ENCODE measurements at places on chromosomes 7 and 10.
A peak's percentile ranks its signal among the peaks of the same experiment; 100 is the strongest.

DNA sequence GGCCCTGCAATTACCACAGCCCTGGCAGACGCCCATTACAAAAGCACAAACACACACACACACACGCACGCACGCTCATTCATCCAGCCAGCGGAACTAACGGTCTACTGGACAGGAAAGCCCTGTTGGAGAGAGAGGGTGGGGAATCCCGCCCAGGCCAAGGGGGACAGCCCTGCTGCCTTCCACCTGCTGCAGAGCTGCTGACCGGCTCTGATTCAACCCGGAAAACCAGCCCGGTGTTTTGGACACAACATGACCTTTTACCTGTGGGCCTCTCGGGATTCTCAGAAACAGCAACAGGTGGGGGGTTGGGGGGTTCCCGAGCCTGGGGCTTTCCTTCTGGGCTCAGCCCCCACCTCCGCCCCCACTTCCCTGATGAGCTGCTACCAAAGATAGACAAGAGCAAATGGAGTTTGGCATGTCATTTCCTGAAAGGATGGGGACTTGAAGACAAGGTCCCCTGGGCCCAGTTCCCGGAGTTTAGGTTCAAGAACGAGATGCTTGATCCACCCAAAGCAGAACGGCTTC, 18.5 kb upstream of the SERPINE1 start:
- DNase-seq: no peak

- DNase-seq: no peak
These were observed 636.2 kb upstream of the LRRN3 start for GRCh38 chr7:110454713-110455112.

GRCh38 chr10:24790599-24790998, 66.9 kb upstream of the ARHGAP21 start:
- DNase-seq: no peak

- DNase-seq: no peak
These were observed 31.5 kb downstream of the ACTA2 start for GRCh38 chr10:88920986-88921593.

DNA sequence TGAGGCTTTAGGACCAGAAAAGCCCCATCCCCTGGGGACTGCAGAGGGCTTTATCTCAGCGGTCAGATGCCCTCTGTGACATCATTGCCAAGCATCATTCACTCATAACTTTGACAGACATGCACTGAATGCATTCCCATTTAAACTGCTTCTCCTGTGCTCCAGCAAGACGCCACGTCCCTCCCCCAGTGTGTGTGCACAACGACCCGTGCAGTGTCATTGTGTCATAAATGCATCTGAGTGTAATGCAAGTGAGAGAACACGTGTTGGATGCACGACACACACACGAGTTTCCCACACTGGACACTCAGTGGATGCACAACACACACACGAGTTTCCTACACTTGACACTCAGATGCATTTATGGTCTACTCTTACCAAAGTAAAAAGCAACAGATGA, 337.9 kb downstream of the PTPRN2 start:
- no peak for DNase-seq

DNA sequence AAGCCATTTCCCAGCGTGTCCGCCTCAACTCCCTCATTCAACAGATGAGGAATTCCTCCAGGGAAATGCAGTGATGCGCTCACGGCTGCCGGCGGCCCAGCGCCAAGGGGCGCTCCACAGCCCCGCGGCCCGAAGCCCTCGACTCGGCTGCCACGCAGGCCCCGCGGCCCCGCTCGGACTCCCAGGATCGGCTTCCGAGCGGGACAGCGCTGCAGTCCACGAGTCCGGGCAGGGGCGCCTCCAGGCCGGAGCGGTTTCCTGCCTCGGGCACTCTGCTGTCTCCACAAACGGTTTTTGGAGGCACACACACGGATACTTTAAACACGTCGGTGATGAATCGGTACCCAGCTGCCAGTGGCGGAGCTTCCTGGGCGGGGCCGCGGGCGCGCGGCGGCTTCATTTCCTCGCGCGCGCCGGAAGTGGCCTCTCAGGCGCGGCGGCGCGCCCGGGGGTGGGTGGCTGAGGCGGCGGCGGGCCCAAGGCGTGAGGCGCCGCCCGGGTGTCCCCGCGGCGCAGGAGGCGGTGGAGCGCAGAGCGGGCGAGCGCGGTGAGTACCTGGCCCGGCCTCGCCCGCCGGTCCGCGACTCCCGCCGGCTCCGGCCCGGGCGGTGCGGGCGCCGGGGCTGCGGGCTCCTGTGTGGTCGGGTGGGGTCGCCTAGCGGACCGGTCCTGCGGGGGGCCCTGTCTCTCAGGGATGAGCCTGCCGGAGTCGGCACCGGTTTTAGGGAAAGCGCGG, at the start of gene CSGALNACT2:
Gene CSGALNACT2 (plus strand): TSS at position 425 of the 736 bp plus-strand sequence. CDS start 16,705 bp downstream, outside the sequence.
- DNase-seq: peak; percentile 74

DNA sequence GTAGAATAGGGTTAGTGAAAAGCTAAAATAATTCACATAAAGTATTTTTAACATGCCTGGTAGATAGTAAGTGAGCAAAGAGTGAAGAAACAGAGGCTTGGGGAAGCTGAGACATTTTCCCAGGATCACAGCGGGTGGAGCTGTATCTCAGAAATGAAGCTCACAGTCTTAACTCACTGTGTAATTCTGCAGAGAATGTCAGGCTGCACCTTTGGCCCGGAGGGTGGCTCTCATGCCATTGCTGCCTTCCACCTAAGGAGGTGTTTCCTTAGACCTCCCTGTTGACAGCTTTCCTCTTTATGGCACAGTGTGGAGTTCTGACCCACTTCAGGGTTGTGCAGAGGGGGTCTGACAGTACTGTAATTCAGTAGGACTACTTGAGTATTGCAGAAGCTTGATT, 2.9 kb upstream of the GTPBP4 start:
- no peak for DNase-seq

GRCh38 chr10:62993121-62993520, 140.0 kb upstream of the NRBF2 start:
- no peak for DNase-seq

GRCh38 chr10:84613336-84614021, 285.1 kb downstream of the CCSER2 start:
- no peak for DNase-seq

GRCh38 chr10:35641676-35642034, 441 bp downstream of the FZD8 start:
- no peak for DNase-seq

DNA sequence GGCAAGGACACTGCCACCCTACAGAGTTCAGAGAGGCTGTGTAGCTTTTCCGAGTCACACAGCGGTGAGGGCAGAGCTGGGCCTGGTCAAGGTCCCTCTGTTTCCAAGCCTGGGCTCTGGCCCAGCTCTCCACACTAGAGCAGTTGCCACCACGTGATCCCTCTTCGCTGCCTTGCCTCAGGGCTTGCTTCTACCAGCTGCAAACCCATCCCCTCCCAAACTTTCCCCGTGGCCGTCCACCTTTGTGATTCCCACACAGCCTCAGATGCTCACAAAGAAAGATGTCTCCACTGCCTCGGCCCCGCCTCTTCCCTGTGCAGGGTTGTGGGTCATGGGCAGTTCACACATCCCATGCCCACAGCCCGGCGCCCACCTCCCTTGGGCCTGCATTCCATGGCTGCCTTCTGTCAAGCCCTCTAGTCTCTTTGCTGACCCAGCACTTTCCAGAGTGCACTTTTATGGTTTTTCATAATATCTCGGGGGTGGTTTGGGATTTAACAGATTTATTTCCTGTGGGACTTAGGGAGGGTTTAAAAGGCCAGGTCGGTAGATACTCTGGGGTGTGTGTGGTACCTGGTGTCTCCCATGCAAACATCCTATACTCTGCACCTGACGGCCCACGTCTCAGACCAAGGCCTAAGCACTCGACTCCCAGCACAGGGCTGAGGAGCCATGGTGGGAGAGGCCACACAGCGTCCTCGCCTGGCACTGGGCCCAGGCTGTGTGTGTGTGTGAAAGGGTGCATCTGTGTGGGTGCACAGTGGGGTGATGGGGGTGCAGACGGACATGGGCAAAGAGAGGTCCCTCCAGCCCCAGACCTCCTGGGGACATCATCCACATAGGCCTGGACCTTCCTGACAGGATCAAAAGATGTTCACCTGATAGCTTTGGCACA, 59.6 kb downstream of the PKD1L1 start:
- no peak for DNase-seq

DNA sequence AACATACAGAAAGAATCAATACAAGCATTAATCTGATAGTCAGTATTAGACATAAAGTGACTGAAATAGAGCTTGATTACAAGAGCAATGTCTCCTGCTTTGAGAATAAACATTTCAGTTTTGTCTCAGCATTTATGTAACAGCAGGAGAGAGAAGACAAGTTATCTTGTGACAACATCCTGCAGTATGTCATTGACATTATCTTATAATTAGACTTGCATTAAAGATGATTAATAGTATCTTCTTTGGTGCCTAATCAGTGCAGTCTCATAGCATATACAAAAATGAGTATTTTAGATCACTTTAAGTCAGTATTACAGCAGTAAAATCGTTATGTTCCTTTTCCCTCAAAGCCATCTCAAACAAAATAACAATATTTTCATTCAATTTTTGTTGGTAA, 436.1 kb upstream of the ETV1 start:
- DNase-seq: no peak

- no peak for DNase-seq
These were observed 61.1 kb downstream of the KCNMA1 start for GRCh38 chr10:77576444-77577032.

DNA sequence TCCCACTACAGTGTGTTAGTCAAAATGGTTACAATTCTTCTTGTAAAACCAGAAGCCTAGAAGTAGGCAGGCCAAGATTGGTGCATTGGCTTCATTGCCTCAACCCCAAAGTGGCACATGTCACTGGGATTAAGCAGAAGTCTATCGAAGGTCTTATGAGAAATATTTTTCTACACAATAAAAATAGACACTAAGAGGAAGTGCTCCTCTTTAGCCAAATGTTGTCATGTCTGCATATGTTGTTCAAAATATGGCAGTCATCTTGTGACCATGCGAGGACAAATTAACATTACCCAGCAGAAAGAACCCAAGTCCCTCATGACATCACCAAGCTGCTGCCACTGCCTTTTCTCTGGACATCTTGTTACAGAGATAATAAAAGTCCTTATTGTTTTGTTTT, 6.3 kb upstream of the NSMCE4A start:
- DNase-seq: no peak

DNA sequence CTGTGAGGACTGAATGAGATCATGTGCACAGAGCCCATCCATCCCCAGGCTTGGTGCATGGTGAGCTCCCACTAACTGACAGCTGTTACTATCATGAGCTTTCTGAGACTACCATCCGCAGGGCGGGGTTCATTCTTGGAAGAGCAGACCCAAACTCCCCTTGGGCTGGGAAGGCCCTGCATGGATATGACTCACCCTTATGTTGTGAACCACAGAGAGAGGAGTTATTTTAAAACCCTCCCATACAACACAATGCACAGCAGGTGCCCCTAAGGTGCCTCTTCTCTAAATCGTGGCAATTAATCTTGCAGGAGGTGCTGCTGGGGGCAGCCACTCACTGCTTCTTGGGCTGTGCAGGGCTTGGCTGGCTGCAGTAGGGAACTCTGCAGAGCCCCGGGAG, 219.1 kb downstream of the GFRA1 start:
- DNase-seq: no peak

GRCh38 chr7:149719912-149720335, 53.5 kb downstream of the ZNF467 start:
- no peak for DNase-seq

DNA sequence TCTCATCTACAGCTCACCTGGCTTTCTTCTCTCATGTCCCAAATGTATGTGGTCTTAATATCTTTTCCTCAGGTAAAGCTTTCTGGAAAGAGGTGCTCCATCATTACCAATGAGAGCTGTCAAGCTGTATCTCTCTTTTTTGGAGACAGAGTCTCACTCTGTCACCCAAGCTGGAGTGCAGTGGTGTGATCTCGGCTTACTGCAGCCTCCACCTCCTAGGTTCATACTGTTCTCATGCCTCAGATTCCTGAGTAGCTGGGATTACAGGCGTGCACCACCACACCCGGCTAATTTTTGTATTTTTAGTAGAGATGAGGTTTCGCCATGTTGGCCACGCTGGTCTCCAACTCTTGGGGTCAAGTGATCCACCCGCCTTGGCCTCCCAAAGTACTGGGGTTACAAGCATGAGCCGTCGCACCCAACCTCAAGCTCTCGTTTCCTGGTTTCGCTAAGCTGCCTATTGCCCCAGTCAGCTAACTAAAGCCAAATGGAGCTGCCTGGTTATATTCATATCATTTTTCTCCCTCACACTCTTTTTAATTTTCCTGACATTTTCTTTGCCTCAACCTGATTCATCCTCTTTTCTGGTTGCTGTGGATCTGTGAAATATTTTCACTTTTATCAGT, 60.5 kb downstream of the SUFU start:
- DNase-seq: no peak

DNA sequence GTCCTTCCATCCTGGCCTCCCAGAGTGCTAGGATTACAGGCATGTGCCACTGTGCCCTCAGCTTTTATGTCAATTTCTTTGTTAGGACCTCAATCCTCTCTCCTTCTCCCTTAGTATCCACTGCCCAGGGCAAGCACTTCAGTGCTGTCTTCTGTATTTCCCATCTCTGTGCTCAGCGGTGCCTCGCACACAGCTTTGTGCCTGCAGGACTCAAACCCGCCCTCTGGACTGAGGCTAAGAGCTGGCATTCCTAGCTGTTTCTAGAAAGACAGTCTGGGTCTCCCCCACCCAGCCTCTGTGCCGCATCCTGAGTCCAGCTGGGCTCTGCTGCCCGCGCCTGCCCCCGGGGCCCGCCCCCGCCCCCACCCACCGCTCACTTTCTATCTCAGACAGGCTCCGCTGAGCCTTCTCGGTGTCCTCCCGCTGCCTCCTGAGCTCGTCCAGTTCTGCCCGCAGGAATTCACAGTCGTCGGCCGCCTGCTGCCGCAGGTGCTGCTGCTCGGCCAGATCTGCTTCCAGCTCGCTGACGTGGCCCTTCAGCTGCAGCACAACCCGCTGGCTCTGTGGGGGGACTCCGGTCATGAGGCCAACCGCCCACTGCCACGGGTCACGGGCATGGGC, 67.3 kb downstream of the SPDYE5 start:
- no peak for DNase-seq

DNA sequence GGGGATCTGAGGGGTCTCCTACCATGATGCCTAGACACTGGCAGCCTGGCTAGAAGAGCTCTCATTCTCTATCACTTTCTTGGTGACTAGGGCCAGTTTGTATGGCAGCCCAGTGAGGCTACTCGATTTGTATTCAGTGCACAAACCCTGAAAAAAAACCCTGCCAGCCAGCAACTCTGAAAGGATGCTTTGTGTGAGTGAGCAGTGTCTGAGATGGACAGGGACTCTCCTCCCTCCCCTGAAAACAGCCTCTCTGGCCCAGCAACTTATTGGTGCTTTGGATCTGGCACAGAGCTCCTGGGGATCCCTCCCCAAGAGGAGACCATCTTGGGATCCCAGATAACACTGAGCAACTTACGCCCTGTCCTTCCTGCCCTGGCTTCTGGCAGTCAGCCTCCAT, 10.8 kb upstream of the LRRC4 start:
- no peak for DNase-seq
